NCI-H1048 (cell line): ENCODE measurements at places on chromosomes 5 and 9.

DNA sequence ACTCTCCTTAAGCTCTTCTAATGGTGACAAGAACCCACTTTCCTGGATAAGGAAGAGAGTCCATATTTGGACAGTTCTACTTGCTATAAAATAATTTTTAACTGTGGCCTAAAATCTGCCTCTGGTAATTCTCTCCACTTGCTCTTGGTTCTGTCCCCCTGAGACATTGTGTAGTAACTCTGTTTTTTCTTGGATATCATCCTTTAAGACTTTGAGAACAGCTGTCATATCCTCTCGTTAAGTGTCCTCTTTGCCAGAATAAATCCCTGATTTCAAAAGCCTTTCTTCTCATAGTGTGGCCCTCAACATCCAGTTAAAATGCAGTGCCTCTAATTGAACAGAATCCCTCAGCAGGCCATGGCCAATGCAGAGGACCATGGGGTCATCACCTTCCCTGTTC, 101.5 kb downstream of the ARHGEF28 start:
- no peak for DNase-seq

DNA sequence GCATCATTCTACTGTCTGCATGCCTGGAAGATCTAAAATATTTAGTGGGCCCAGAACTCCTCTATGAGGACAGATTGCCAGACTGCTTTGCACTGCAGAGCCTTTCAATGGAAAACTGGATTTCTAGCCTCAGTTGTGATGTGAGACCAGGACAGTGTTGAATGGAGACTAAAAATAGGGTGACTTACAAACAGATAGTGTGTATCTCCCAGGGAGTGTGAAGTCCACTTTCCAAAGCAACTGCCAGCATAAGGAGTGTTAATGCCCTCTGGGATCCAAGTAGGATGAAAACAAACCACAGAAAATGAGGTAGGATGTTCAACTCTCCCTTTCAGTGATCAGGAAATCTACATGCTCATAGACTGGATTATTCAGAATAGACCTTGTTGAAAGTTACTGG, 119.5 kb downstream of the GRIA1 start:
- DNase-seq = no peak

DNA sequence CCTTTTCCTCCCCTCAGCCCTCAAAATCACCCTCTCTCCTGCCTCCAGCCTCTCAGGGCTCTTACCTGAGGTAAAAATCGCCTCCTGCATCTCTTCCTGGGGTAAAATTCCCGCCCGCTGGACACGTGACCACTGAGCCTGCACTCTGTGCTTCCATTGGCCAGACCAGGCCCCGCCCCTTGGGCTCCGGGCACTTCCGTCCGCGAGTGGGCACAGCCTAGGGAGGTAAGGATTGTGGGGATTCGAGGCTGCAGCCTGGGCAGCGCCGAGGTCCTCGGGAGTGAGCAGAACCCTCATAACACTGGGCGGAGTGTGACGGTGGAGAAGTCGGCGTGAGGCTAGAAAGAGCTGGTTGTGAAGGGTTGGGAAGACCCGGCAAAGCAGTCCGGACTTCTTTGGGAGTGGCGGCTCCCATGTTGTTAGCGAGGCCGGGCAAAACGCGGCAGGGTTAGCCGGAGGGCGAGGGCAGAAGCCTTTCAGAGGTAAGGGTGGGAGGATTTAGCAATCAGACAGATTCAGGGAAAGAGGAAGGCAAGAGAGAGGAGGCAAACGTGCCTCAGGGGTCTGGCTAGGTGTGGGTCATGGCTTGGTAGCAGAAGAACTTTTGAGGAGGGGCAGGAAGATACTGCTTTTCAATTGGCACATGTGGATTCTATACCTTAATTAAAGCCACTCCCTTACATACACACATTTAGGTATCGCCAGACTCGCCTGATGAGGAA, at the start of gene SHOC1:
TSS of gene SHOC1 (minus strand) at position 103 of the 722 bp plus-strand sequence. CDS start 3,519 bp downstream, outside the sequence.
- DNase-seq = no peak

DNA sequence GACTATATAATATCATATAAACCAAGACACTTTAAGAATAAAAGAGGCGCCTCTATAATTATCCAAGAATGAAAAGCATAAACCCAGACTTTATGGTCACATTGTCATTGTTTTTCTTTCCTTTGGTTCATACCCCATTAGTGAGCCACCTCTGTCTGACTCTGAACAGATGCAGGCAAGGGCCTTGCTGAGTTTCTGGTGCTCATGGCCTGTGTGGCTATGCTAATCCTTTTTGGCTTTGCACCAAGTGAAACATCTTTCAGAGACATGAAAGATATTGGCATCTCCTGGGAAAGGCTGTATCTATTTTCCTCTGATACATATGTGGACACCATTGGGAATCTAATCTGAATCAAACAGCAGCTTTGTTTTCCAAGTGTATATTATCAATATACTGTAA, 222.5 kb downstream of the CHSY3 start:
- DNase-seq = no peak

- DNase-seq = no peak
Observed at GRCh38 chr9:127816728-127817127, 14.0 kb downstream of the FPGS start.

DNA sequence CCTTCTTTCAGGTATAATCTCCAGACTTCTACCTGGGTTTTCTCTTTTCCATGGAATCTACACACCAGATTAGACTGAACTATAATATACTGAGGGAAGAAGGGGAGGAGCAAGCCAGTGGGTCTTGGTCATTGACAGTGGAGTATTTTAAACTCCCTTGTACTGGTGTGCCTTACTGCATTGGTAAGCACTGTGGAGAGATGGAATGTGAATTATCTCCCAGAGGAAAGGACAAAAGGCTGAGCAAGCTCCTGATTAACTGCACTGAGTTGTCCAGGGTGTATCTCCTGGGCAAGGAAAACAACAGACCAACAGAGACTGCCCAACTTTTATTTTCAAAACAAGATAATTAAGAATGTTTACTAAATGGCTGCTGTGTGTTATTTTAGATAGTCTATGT, 29.8 kb upstream of the SLCO6A1 start:
- no peak for DNase-seq

DNA sequence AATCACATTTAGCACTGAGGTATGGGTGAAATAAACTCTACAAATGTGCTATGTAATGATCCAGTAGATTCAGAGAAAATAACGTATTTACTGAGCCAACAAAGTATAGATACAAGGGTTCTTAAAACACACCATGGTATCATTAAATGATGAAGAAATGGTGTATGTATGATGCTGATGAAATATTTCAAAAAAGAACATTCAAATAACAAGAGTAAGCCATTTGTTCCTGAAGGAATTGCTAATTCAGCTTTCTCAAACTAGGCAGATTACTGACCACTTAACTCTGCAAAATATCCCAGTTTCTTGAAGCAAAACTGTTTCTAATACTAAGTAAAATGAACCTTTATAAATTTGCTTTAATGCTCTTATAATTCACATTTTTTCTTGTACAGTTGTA, 97.6 kb upstream of the IFNE start:
- no peak for DNase-seq

DNA sequence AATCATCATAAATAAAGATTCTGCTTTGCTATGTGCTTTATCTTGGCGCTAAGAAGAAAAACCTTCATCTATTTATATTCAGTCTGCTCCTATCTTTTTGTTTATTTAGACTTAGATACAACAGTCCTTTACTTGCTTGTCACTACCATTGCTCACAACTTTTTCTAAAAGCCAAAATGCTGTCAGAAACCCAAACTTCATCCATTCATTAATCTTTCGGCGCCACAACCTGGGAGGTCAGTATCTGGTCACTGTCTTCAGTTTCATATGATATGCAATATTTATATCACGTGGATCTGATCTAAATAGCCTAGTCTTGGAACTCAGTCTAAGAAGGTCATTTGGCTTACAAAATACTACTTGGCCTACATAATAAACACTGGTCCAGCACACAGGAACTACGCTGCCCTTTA, 159.3 kb upstream of the TARS1 start:
- DNase-seq = no peak

- no peak for DNase-seq
Observed at GRCh38 chr9:110334871-110335270, 2.8 kb downstream of the TXNDC8 start.
